ENCODE measurements at places on chromosomes 7 and 10. TPM values are rescaled to one million over a fixed set of nuclear protein-coding genes. Genes with fewer than 3 reads are reported as not detected.

The SEMA3D gene
- polyA plus RNA-seq, result 57.7 TPM

The TMEM196 gene
- polyA plus RNA-seq, result not detected

The OR2A1 gene
- 1.2 TPM for polyA plus RNA-seq

The PRLHR gene
- not detected for polyA plus RNA-seq

The OPN4 gene
- polyA plus RNA-seq, result not detected

Data from left kidney (tissue), 8 donors.